Hematopoietic multipotent progenitor cell treated with erythropoietin and hydrocortisone succinate and interleukin-3 and kit ligand, for 6 days (in vitro differentiated cells): ENCODE measurements at places on chromosomes 2 and 18.

DNA sequence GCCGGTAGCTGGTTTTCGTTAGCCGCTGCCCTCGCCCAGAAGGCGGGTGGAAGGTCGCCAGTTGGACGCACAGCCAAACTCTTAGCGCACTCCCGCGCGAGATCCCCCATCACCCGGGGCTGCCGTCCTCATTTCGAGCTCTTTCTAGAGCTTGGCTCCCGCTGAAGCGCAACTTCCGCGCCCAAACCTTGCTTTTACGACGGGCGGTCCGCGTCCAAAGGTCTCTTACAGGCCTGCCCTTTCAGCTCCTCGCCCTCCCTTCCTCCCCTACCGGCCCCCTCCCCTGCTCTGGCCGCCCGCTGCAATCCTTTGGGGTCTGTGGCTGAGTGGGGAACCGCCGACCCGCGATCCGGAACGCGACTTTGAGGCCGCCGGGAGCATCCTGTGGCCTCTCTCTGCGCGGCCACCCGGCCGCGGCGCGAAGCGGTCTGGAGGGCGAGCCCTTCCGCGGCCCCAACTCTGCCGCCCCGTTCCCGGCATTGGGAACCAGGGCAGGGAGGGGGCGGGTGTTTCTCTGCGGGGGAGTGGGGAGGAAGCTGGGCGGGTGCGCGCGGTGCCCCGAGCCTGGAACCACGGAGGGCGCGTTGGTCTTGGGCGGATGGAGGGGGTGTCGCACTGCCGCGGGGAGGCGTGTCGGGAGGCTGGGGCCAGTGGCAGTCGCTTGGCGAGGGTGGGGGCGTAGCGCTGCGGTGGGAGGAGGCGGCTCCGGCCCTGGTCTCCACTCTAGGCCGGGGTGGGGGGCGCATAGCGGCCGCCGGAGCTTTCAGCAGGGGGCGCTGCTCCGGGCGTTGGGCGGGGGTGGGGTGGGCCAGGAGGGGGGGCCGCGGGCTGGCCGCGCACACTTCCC is at the start of gene GDF7:
Gene GDF7 (plus strand): TSS at position 841 of the 847 bp plus-strand sequence. CDS start 96 bp downstream, outside the sequence.
- DNase-seq, result peak; percentile 35

GRCh38 chr2:168058675-168059074 is 188.7 kb downstream of the STK39 start:
- DNase-seq, result no peak

- no peak for DNase-seq
Measured at GRCh38 chr18:3458952-3459853, 9.2 kb downstream of the TGIF1 start.

DNA sequence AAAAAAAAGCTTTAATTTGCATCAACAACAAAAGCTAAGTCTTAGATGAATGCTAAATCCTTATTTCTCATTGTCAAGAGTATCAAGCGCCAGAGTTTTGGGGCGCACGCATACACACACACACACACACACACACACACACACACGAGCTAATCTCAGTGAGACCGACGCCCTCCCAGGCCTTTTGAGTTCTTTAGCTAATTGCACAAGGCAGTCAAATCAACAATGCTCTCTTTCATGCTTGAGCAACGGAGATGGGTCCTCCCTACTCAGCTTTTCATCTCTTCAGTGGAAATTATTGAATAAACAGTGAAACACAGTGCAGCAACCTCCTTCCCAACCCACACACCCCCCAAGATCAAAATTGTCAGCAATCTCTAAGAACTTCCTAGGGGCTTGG is 19.2 kb downstream of the GKN1 start:
- no peak for DNase-seq

GRCh38 chr18:66630831-66631230 is 26.9 kb upstream of the CDH19 start:
- peak; percentile 48 for DNase-seq

DNA sequence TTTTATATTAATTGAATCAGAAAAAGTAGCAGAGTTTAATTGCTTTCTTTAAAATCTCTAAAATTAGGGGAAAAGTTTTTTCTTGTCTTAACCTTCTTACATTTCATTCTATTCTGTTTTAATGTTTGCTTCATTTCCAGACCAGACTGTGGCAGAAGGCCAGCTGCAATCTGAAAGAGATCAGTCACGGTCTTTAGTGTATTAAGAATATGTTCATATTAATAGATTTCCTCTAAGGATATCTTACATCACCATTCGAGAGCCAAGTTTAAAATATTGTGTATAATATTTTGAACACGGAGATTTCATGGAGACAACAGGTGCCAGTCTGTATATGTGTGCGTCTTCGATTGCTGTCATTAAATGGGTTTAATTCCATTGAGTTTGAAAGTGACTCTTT is 230.9 kb upstream of the ZSWIM2 start:
- DNase-seq, result no peak

- DNase-seq, result peak; percentile 57
Measured at GRCh38 chr18:23138471-23138870, 3.2 kb downstream of the CABLES1 start.

- no peak for DNase-seq
Measured at GRCh38 chr2:152319822-152320570, 15.0 kb upstream of the FMNL2 start.

- DNase-seq, result no peak
Measured at GRCh38 chr2:47072728-47073191, 82.3 kb downstream of the STPG4 start.

- no peak for DNase-seq
Measured at GRCh38 chr2:187003611-187004010, 154.6 kb upstream of the ZSWIM2 start.

- peak; percentile 66 for DNase-seq
Measured at GRCh38 chr18:51196811-51197660, 445 bp downstream of the MEX3C start.

- peak; percentile 57 for DNase-seq
Measured at GRCh38 chr2:61737841-61738240, 116.0 kb downstream of the FAM161A start.

DNA sequence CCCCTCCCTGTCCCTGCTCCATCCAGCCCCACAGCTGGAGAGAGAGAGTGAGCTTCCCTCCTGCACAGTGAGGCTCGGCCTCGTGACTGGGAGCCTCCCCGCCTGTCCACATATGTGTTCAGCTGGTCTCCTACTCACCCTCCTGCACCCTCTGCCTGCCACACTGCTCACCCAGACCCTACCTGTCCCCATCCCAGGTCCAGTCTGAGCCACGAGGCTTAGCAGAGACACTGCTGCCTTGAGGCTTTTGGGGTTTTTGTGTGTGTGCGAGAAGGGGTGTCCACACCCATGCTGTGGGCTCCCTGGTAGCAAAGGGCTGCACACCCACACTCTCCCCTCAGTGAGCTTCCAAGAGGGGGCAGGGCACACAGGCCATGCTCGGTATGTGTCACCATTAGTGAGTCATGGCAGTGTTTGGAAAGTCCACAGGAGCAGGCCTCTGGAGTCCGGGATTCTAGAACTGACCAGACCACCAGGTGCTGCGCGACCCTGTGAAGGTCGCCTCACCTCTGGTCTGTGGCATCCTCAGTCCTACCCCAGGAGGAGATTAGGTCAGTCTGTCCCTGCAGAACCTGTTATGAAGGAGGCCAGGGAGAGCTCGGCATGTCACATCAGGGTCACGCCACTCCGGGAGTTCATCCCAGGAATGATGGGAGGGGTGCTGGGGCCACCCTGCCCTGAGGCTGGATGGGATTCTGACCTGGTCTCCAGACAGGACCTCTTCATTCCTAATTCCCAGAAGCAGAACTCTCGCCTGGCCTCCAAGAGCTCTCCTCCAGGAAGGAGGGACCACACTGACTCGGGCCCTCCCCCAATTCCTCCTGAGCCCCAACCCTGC is 39.9 kb upstream of the SMAD7 start:
- DNase-seq, result no peak

DNA sequence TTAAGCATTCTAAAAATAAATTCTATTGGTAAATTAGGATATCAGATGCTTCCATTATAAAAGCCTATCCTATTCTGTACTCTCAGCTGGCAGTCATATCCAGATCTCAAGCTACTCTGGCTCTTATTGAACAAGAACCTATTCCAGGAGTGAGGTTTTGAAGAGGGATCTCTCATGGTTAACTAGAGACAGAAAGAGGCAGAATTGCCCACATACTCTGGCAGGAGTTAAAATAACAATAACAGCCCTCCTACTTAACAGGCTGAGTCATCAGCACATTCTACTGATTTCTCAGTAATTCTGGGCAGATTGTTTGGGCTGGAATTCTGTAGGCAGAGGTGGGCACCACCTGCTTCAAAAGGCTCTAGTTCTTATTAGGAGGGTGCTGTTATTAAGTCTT is 142.0 kb upstream of the UNC80 start:
- no peak for DNase-seq

GRCh38 chr2:43898134-43898837 is 59.5 kb downstream of the ABCG8 start:
- DNase-seq, result peak; percentile 47

DNA sequence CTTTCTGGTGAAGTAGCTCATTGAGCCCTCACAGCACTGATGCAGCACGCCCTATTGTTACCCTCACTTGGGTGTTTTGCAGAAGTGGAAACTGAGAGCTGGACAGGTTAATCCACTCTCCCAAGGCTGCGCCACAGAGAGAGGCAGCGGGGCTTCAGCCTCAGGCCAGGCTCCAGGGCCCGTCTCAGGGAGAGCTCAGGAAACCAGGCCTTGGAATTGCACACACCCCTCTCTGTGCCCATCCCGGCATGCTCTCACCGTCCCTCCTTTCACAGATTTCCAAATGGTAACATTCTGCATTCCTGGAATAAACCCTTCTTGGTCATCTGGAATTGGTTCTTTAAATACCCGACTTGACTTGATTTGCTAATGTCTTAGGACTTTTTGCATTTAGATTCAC is 51.5 kb downstream of the TWIST2 start:
- no peak for DNase-seq

DNA sequence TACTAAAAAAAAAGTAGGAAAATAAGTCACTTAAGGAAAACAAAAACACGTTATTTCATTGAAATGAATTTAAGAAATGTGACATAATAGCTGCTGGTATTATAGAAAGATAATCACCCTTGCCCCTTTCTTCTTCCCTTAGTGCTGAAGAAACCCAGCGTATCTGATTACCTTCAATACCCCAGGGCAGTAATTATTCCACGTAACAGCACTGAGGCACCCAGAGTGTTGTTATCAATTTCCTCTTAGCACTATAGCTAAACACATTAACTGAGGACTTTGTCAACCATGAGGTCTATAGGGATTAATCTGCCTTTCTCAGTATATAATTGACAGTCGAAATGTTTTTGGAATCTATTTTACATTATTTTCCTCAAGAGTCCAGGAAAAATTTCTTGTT is 180.0 kb upstream of the NXPH2 start:
- DNase-seq, result no peak

DNA sequence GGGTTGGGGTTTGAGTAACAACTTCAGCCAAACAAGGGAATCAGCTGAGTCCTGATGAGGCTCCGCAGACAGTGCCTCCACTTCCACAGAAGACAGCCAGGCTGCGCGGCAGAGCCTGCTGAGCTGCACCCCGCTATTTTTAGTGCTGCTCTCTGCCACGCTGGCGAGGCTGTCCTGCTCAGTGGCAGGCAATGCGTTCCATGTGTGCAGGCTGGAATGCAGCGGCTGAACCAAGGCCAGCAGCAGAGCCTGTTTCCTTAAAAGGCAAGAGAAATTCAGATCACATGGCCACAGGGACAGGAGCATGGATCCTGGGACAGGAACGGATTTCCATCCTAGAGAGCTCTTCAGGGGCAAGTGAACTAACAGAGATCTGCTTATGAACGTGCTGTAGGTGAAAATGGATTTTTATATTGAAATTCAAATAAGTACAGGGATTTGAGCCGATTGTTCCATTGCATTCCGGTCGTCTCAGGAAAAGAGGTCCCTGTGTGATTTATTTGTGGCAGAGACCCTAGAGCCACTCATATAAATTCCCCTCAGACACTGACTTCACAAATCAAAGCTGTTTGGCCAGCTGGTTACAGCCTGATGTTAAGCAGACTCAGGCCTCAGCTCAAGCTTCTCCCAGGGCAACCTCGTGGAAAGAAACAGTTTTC is 98.7 kb downstream of the COL6A3 start:
- DNase-seq, result no peak

GRCh38 chr2:172247203-172247602 is 144.5 kb upstream of the DLX2 start:
- DNase-seq, result no peak

DNA sequence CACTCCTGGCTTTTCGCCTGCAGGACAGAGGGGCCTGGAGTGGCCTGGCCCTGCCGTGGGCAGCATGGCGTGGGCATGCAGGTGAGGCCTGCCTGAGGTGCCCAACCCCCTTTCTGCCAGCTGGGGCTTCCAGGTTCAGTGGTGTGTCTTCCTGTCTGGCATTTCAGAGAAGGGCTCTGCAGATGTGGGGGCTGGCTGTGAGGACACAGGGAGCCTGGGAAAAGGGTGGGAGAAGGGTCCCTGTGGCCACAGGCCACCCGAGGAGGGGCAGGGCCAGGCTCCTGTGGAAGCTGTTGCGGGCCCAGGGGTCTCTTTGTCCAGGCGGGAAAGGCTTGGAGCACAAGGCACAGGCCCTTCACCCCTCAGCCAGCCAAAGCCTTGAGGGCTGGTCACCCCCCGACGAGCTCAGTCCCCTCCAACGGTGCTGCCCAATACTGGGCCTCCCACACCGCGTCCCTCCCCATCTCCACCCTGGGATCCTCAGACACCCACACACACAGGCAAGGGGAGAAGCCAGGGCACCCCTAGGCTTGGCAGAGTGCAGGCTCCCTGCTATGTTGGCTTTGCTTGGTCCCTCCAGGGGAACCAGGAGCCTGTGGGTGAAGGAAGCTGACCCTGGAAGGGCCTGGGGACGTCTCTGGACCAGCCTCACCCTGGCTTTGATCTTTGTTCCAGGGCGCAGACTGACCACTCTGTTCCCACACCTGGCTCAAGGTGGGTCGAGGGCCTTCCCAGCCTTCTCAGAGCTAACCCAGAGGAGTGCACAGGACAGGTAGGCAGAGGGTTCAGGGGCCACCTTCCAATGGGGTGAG is 3.7 kb upstream of the AQP12A start:
- no peak for DNase-seq

DNA sequence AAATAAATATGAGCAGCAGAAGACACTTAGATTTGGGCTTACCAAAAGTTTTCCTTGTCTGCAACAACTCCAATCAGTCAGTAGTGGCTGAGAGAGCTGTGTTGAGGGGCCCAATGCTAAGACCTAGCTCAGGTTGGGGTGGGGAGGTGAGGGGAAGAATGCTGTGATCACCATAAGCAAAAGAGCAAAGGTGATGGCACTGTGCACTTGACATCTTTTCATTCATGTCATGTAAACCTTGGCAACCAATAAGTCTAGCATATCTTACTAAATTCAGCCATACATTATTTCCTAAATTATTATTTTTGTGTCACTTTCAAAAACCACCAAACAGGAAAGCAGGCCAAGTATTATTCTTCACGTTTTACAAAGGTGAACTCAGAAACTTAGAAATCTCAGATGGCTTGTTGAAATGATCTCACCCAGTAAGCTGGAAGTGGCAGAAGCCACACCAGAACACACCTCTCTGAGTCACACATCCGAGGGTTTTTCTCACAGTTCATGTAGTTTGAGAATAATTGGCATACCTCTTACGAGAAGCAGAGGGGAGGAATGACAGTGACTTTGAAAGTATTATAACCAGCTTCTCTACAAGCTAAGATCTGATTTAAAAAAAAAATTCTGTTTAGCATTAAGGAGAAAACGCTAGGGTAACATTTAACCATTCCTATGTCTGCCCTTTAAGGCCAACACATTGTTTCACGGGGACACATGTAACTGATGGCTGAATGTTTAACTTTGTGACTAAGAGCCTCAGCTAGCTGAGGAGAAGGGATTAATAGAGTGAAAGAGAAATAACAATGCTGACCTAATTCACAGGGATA is 43.3 kb upstream of the SETBP1 start:
- DNase-seq, result no peak
